Activated CD4-positive, alpha-beta T cell treated with anti-CD3 and anti-CD28 coated beads, Interleukin-2, amount 50 U/mL, for 4 hours (primary cell): ENCODE measurements at places on chromosomes 7 and 10.

GRCh38 chr10:18231480-18231879 is 91.3 kb downstream of the CACNB2 start:
- no peak for DNase-seq

GRCh38 chr10:85238676-85239075 is 910.3 kb downstream of the CCSER2 start:
- DNase-seq, result no peak

DNA sequence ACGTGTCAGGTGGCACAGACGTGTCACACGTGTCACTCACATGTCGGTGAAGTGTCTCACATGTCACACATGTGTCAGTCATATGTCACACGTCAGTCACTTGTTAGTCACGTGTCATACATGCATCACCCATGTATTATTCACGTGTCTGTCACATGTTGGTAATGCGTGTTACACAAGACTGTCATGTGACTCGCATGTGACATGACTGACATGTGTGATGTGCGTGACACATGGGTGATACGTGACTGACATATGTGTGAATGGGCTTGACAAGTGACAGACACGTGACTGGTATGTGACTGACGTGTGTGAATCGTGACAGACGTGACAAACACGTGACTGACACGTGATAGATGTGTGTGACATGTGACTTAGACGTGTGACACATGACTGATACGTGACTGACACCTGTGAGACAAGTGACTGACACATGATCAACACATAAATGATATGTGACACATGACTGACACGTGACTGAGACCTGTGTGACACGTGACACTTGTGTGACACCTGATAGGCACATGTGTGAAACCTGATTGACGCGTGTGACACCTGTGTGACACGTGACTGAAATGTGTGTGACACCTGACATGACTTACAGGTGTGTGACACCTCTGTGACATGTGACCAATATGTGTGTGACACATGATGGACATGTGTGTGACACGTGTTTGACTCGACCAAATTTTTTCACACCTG is 56.1 kb downstream of the ZNF92 start:
- no peak for DNase-seq

GRCh38 chr10:131017566-131018285 is 293.8 kb downstream of the TCERG1L start:
- no peak for DNase-seq

GRCh38 chr10:7998831-7999230 is 55.7 kb upstream of the GATA3 start:
- DNase-seq, result no peak

DNA sequence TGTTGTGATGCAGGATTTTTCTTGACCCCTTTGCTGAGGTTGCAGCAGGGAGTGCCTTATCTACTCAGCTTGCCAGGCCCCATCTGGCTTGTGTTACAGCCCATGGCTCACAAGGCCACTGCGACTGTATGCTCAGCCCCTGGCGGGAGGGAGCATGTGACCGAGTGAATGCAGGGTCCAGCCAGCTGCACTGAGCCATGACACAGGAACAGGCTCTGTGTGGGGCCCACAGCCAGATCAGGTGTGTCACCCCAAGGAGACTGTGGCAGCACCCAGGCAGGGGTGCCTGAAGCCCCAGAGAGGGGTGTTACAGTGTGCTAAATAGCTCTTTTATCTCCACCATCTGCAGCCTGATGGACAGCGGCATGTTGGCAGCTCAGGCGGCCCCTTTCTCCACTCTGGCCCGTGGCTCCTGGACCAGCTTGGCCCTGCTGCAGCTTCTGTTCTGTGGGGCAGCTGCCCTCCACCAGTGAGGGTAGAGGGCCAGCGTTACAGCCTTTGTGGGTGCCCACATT is 2.6 kb upstream of the PCBD1 start:
- no peak for DNase-seq

DNA sequence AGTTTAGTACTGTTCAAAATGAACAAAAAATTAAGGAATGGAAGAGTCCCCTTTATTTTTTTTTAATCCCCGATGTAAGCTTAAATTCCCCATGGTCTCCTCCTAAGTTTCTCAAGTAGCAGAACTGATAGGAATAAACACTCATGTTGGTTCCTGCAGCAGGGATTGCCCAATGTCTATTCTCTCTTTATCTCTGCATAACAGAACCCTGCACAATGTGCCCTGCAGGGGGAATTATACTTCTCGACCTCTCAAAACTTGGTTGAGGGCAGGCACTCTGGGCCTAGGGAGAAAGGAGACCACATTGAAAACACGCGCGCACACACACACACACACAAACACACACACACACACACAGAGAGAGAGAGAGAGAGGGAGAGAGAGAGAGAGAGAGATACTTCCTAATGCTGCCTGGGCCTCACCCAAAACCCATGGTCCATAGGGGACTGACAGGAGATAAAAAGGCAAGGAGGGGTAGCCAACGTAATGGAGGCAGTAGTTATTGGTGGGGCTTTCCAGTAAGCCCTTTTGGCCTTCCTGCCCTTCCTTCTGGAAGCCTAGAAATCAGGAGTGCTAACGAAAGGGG is 22.7 kb downstream of the JAZF1 start:
- DNase-seq, result no peak
